ENCODE measurements at places on chromosomes 11 and 22.
A peak's percentile ranks its signal among the peaks of the same experiment; 100 is the strongest.

- DNase-seq, result no peak
Observed at GRCh38 chr22:42622061-42622710, 7.5 kb upstream of the POLDIP3 start.

DNA sequence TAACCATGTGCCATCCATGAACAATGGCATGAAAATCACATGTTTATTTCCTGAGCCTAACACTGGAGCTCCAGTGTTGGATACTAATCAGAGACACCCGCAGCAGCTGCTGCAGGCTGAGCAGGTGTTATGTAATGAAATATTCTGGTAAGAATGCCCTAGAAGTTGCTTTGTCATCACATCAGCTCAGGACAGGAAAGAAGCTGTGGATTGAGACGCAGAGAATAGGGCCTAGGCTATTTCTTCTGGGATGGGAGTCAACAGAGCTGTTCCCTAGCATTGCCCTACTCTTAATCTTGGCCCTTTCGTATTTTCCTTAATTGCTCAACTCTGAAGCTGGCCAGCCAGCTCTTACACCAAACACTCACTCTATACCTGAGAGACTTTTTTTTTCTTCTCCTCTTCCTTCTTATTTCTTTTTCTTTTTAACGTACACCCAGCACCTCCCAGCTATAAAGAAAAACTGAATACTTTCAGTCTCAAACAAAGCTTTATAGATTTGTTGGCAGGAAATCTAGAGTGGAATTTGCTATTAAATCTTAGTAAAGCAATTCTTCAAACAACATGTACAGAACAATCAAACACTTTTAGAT lies 31.9 kb downstream of the RASSF10 start:
- peak; percentile 38 for DNase-seq

- DNase-seq, result no peak
Observed at GRCh38 chr22:48895831-48896765, 931.6 kb downstream of the BRD1 start.

DNA sequence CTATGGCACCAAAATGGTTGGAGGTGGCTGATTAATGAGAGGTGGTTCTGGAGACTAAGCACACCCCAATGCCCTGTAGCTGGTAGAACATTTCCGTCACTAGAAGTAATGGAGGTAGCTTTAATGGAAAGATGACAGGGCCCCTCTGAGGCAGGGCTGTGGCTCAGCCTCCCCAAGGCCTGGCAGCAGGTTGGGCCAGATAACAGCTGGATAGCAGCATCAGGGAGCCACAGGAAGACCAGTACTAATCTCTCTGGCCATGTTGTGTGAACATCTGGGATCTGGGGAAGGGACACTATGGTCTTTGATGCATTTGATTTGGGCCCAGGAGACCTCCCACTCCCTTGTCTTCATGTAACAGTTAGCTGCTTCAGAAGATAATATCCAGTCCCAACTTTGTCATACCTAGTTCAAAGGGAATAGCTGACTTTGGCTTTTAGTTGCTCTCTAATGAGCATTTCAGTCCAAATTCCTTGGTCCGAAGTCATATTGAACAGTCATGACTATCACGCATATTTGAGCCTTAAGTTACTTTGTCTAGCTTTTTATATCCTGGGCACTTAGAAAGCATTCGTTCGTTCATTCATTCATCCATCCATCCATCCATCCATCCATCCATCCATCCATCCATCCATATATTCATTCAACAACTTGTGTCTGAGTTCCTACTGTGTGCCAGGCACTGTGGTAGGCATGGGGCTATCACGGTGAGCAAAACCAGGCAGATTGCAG lies 53.0 kb upstream of the LMO2 start:
- DNase-seq, result no peak

- no peak for DNase-seq
Observed at GRCh38 chr11:44943696-44944095, 7.0 kb downstream of the TP53I11 start.

GRCh38 chr11:31325160-31325559 lies 44.4 kb downstream of the DCDC1 start:
- no peak for DNase-seq

GRCh38 chr22:48943567-48944432 lies 883.9 kb downstream of the BRD1 start:
- no peak for DNase-seq

GRCh38 chr22:50734343-50734771 lies 3.6 kb upstream of the ACR start:
- no peak for DNase-seq

- no peak for DNase-seq
Observed at GRCh38 chr11:13317293-13318080, 39.9 kb downstream of the BMAL1 start.

DNA sequence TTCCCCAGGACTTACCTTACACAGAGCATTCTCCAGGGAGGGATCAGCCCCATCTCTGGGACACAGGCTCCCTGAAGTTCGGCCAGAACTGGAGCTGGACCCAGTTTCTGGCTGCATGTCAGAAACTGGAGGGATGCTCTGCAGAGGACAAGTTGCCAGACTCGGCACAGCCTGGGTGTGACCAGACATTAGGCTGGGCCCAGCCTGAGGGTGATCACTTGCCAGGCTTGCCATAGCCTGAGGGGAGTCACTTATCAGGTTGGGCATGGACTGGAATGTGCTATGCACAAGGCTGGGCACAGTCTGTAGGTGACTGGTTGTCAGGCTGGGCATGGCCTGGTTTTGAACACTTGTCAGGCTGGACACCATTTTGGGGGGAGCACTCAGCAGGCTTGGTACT lies 30.7 kb upstream of the STK33 start:
- DNase-seq, result no peak

GRCh38 chr11:117231842-117232091 lies at the start of gene PCSK7:
Gene PCSK7, minus strand, starts transcription at chr11:117232073. Its CDS starts 2,229 bp downstream, at chr11:117229844.
- no peak for DNase-seq

- no peak for DNase-seq
Observed at GRCh38 chr11:62556108-62556874, 9.7 kb upstream of the AHNAK start.

DNA sequence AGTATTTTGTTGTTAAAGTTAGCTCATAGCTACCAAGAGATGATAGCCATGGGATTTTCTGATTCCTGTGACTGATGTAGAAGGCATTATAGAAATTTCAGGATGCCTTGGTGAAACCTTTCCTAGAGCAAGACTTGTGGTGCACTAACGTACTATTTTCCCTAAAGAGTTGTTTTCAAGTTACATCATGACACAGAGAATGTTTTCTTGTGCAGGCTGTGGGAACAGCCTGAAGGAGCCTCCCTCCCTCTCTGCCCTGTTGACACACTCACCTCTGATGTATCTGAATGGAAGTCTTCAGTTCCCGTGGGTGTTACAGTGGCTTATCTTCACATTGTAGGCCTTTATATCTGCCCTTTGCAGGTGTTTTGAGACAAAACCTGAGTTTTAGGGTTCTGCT lies 121.6 kb downstream of the LDLRAD3 start:
- no peak for DNase-seq

GRCh38 chr11:133149698-133150097 lies 382.6 kb downstream of the OPCML start:
- DNase-seq, result no peak

- no peak for DNase-seq
Observed at GRCh38 chr11:125343718-125344131, 152.3 kb downstream of the FEZ1 start.

DNA sequence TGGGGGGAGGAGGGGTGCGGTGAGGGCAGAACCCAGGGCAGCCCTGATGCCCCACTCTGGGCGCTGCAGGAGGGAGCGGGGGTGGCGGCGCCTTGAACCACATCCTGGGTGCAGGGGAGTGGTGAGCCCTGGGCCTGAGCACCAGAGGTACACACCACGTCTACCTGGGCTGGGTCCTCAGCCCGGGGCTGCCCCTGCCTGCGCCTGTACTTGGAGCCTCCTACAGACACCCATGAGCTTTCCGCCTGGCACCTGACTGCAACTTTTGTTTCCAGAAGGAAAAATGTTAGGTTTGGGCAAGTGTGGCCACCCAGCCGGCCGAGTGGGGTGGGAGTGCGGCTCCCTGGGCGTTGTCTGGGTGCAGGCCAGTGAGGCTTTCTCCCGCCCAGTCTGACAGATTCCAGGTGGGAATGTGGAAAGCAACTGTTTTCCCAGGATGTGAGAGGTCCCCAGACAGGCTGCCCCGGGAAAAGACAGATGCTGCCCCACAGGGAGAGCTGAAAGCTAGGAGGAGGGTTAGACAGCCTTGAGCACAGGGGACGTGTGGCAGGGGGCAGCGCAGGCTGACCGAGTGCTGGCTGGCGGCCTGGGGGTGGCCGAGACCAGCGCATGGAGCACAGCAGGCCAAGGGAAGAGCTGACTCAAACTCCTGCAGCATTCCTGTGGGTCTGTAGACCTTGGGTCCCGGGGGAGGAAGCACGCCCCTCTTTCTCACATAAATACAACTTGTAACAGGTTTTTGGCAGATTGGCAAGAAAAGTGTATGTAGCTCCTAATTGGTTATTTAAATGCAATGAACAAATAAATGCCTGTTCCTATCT lies 44.1 kb downstream of the GNB1L start:
- no peak for DNase-seq

GRCh38 chr22:50730941-50731661 lies 6.9 kb upstream of the ACR start:
- no peak for DNase-seq

DNA sequence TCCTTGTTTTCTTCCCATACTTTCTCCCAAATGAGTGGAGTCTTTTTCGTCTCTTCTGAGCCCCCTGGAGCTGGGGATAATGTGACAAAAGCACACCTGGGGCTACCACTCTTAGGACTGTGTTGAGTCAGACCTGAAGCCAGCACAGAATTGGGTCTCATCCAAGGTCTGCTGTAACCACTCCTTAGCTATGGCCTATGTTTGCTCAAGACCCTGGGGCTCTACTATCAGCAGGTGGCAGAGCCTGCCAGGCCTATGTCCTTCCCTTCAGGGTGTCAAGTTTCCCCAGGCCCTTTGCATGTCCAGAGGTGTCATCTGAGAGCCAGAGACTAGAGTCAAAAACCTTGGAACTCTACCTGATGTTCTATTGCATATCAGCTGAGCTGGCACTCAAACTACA lies 335.7 kb downstream of the DDX10 start:
- DNase-seq, result no peak
